ENCODE measurements at places on chromosomes 12 and 14. TPM values are rescaled to one million over a fixed set of nuclear protein-coding genes. Genes with fewer than 3 reads are reported as not detected.

DNA sequence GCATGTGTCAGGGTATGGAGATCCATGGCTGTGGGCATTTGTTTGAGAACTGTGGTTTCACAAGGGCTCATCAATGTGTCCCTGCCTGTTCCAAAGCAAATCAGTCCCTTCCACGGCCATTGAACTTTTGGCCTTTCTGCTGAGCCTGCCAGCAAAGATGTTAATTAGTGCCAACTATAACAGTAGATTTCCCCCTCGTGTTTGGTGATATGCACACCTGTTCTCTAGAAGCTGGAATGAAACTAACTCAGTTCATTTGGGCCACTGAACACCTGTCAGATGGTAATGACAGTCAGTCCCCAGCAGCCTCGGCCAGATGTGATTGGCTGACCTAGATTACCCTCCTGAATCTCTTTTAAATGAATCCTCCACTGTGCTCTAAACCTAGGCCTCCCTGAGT is 43.2 kb downstream of the IRAK3 start:
- no peak for DNase-seq

- DNase-seq = no peak
Observed at GRCh38 chr12:38776647-38777046, 128.7 kb downstream of the CPNE8 start.

GRCh38 chr12:130655010-130655409 is 61.1 kb downstream of the RIMBP2 start:
- DNase-seq = no peak

DNA sequence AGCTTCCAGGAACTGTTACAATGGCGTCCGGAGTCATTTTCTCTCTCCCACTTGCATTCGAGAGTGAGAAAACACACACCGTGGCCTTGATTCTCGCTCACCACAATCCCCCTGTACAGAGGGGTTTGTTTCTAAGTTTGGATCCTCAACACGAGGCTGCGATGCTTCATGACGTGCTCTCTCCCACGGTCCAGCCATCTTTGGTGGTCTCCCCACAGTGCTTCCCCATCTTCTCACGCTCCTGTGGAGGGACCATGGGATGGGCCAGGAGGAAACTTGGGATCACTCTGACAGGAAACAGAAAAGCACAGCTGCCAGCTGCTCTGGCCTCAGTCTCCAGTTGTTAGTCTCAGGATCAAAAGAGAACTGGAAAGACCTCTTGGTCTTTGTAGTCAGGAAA is 28.1 kb downstream of the OR10P1 start:
- no peak for DNase-seq

DNA sequence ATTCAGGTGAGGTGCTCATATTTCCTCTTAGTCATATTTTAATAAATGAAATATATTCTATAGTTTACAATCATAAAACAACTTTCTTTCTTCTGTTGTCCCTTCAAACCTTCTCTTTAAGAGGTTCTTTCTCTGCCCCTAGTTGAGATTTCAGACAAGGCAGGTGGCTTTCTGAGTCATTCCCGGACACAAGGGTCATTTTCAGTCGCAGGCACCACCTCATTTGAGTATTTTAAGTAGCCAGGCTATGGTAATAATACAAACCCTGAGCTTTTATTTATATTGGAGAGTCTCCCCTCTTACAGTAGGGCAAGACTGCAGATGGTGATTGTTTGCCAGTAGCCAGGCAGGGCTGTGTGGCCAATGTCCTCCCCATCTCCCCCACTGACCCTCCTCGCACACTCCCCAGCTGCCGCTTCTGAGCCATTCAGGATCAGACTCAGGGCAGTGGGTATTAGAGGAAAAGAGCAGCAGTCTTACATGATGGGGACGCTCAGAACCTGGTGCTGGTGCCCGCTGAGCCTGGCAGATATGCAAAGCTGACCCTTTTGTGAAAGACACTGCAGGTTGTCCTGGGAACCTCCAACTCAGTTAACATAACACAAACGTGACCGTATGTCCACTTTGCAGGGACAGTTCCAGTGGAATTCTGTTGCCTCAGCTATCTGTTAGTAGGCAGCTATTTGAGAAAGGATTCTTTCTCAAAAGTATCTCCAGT is 101.1 kb upstream of the BCL2L14 start:
- no peak for DNase-seq

DNA sequence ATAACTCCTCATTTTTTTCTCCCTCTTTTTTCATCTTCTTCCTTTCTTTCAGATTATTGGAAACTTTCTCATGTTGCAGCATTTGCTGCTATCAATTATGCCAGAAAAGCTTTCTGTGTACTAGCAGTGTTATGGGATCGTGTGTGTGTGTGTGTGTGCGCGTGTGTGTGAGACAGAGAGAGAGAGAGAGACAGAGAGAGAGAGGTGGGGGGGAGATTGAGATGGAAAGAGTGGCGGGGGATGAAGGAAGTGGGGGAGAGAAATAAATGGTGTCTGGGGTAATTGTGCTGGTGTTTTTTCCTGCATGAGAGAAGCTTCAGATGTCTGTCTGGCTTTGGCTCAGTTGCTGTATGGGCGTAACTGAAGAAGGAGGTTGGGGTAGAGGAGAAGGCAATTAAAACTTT is 268.9 kb downstream of the RAD51B start:
- DNase-seq = no peak

STXBP6 gene
- total RNA-seq = 35.7 TPM

DNA sequence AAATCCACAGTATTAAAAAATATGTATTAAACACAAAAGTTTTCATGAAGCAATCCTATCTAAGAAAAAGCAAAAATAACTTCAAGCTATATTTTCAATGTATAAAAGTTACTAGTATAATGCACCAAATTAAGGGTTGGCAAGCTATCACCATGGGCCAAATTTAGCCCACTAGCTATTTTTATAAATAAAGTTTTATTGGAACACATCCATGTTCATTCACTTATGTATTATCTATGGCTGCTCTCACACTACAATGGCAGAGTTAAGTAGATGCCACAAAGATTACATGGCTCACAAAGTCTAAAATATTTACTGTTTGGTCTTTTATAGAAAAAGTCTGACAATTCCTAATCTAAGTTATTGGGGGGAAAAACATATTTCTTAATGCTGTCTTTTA is 17.6 kb downstream of the KLHL28 start:
- no peak for DNase-seq

DNA sequence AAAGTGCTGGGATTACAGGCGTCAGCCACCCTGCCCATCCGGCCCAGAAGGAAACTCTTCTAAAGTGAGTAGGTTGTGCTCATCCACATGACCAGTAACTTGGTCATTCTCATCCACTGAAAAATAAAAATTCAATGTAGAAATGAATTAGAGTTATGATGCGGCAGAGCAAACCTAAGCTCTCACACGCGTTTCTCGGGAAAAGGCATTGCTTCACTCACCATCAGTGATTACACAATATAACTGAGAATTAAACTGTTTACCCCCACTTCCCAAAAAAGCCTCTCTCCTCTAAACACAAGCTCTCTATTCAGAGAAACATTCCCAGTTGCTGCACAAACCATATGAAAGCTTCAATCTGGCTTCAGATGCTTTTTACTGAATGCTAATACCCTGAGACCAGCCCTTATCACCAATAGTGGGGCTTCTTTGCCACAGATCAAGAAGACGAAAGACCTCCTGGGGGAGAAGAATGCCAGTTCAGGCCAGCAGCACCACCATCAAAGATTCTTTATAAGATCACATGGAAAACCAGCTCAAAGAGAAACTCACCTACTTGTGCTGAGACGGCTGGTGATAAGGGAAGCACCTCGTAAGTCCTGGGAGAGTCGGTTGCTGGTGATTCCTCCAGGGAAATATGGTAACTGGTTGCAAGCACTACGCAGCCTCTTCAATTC is 121.5 kb upstream of the SFSWAP start:
- DNase-seq = no peak

- DNase-seq = no peak
Observed at GRCh38 chr12:130488358-130488710, 150.6 kb downstream of the PIWIL1 start.

DNA sequence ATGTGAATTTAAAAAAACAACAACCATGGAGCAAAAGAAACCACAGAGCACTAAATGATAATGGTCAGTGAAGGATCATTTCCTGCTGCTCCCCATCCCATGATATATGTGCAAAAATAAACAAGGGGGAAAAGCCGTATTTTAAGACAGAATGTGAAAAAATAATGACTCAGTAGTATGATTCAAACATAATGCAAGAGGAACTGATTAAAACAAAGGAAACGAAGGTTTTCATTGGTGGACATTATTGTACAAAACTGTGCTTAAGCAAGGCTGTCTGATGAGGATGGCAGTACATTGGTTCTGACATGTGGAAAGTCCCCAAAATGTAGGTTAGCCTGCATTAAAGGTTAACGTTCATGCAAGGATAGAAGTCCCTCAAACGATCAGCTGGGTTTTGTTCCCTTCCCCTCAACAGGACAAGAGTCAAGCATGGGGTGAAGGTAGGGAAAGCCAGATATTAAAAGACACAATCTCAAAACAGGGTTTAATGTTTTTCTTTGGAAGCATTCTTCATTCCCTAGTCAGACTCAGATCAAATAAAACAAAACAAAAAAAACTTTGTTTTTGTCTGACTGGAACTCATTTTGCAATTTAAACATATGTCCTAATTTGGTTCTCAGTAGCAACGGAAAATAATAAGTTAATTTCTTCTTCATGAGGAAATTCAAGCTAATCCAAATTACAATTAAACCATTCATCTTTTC is 26.3 kb upstream of the PTGDR start:
- DNase-seq = no peak

- no peak for DNase-seq
Observed at GRCh38 chr12:53097207-53097563, 282 bp upstream of the IGFBP6 start.

ARHGEF25 gene
- 5.5 TPM for total RNA-seq

GRCh38 chr14:53478174-53478573 is 325.1 kb upstream of the DDHD1 start:
- DNase-seq = no peak

DNA sequence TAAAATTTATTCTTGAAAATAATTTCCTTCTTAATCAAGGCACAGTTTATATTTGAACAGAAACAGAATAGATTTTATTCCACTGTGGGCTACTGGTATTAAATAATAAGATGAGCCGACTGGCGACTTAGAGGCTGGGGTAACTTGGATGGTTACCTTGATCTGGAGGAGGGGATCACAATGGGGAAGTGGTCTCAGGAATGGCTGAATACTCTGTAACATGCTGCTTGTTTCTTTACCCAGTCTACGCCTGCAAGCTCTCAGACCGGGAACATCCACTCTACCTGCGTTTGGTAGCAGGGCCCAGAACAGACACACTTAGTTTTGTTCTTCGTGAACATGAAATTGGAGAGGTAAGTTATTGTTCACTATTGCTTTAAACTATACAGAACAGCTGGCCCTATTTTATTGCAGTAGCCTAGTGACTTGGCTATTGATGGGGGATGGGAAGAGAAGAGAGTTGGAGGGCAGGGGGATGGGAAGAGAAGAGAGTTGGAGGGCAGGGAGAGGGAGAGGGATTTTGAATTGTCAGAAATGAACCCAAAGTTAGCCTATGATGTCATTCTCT is 67.9 kb downstream of the GNS start:
- DNase-seq = no peak

DNA sequence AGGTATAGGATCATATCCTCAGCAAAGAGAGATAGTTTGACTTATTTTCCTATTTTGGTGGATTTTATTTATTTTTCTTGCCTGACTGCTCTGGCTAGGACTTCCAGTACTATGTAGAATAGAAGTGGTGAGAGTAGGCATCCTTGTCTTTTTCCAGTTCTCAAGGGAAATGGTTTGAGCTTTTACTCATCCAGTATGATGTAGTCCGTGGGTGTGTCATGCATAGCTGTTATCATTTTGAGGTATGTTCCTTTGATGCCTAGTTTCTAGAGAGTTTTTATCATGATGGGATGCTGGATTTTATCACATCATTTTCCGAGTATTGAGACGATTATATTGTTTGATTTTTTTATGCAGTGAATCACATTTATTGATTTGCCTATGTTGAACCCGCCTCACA is 97.2 kb downstream of the MGAT4C start:
- no peak for DNase-seq

MMP19 gene
- 1.9 TPM for total RNA-seq

NRXN3 gene
- total RNA-seq = 15.9 TPM

B4GALNT3 gene
- total RNA-seq = 78.1 TPM

All from Caco-2 (cell line).